ENCODE measurements at places on chromosomes 11 and 22.
A peak's percentile ranks its signal among the peaks of the same experiment; 100 is the strongest.

DNA sequence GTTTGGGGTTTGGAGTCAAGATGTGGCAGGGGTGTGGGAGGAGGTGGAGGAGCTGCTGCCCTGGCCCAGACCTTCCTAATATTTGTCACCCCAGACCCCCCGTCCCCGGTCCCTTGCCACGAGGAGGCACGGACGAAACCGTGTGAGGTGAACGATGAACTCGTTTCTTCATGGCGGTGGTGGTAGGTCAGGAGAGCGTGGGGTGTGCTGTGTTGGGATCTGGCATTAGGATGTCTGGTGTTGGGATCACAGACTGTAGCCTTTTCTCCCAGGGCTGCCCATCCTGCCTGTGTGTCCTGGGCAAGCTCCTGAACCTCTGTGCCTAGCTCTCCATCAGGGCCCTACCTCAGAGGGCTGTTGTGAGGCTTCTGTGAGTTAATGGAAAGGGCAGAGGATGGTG, 8.4 kb downstream of the MAPK8IP2 start:
- DNase-seq: no peak

DNA sequence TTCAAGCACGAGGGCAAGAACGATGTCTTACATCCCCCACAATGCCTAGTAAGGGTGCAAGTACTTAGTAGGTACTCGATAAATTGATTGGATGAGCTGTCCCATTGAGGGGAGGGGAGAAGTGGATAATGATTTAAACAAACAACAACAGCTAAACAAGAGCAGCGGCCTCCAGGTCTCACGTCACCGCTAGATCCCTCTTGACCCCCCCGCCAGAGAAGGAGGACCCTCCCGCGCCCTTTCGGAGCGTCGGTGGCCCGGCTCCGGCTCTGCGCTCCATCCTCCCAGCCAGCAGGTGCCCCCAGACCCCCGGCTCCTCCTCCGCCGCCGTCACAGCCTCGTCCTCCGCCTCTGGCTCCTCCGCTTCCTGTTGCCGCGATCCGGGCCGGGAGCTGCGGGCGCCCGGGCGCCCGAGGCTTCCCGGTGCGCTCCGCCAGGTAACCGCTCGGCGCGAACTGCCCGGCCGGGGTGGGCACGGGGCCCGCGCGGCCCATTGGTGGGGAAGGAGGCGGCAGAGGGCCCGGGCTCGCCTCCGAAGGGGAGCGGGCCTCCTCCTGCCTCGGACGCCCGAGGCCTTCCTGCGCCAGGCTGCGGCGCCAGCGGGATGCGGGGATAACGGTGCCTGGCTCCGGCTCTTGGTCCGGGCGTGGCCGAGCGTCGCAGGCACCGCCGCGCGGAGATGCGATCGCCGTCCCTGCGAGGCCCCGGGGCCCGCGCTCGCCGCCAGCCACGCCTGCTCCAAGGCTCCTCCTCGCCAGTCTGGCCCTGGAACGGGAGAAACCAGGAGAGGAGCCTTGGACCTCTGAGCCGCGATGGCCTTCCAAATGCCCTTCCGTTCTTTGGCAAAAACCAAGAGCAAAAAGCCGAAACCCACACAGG, at the start of gene TLCD5:
Gene TLCD5, plus strand, starts transcription at position 368 of the 879 bp plus-strand sequence. CDS start 2,143 bp downstream, outside the sequence.
- DNase-seq: no peak

DNA sequence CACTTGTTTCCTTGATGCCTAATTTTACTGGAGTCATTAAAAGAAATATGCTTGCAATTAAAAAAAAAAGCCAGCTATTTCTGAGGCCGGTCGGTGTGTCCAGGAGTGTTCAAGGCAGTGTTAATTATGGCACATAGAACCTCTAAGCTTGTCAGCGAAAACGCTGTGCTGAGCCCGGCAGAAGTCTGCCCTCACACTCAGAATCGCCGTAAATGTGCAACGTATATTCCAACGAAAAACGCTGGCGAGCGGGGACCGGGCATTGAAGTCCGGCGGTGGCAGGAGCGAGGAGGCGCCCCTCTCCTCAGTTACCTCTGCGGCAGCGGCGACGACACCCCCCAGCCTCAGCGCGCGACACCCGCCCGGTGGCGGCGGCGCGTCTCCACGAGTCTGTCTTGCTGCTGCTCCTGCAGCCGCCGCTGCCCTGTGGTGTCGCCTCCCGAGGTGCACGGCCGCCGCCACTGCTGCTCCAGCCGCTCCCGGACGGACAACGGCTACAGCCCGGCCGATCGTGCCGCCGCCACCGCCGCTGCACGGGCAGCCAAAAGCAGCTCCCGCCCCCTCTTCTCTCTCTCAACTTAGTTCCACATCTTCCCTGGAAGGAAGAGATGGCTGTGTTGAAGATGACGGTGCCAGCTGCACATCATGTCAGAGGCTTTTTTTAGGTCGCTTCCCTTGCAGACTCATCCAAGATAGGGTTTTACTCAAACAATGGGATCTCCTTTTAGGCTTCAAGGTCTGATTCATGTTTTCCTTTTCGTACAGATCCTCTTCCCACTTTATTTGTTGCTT, 56.0 kb downstream of the JAM3 start:
- no peak for DNase-seq

GRCh38 chr22:27124351-27124966, 467.1 kb downstream of the MIAT start:
- DNase-seq: no peak

GRCh38 chr11:102495161-102496042, 35.1 kb downstream of the MMP7 start:
- DNase-seq: peak; percentile 30

Measured in activated CD4-positive, CD25-positive, alpha-beta regulatory T cell treated with anti-CD3 and anti-CD28 coated beads, Interleukin-2, amount 50 U/mL, for 16 hours (primary cell).